Astrocyte of the cerebellum (primary cell): ENCODE measurements at places on chromosomes 2 and 18.

DNA sequence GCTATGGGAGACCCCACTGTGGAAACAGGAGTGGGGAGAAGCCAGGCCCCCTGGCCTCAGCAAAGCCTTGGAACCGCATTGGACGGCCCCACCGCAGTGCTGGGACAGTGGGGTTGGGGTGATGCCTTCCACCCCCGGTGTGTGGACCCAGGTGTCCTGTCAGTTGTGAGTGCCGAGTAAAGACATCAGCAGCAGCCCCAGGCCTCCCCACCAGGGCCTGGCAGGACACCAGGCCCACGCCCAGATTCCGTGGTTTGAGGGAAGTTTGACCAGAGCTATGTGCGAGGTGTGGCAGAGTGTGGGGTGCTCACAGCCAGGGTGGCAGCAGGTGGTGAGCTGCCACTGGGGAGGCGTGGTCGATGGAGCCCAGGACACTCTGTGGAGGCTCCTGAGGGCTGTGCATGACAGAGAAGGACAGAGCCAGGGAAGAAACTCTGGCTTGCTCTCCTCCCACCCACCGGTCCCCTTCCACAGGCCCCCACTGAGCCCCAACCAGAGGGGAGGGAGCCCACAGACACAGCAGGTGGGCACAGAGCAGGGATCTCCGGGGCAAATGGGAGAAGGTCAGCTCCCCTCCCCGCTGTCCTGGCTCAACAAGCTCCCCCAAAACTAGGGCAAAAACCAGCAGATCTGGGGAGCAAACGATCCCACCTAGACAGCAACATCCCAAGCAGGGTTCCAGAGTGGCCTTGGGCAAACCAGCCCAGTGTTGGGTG is 69.1 kb downstream of the TWIST2 start:
- no peak for DNase-seq

GRCh38 chr2:171811245-171811628 is 82.8 kb downstream of the SLC25A12 start:
- peak; percentile 23 for DNase-seq

DNA sequence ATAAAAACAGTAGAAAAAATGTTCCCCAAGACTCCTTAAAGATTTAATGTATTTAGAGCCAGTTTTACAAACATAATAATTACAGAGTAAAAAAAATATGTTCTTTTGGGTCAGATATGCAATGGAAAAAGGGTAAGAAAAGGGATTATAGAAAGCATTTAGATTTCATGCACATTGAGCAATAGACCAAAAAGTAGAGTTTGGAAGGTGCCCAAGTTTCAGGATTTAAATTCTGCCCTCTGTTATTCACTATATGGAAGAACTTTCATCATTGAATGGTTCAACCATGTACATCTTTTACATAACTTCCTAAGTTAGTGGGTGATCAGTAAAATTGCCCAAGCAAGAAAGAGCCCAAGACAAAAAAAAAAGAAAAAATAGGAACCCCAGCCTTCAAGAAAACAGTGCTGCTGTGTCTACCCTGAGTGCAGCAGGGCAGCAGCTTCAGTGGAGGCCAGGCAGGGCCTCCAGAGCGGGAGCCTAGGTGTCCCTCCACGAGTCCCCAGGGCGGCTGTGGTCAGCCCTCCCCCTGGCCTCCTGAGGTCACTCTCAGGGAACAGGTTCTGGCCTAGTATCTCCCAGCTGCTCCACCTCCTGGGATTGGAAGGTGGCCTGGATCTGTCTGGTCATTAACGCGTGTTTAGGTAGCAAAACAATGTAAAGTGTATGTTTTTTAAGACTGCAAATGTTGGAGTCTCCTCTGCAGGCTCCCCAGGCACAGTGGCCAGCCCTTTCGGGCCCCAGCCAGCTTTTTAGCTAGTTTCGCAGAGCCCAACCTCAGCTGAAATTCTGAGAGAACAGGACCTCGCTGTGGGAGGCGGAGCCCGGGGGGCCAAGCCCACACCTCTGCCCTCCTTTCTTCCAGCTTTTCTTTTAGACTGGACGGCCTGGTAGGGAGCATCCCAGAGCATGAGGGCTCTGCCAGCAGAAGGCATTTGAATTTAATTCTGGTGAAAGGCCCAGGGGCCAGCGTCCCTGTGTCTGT is 77.3 kb downstream of the TEX51 start:
- DNase-seq = no peak

DNA sequence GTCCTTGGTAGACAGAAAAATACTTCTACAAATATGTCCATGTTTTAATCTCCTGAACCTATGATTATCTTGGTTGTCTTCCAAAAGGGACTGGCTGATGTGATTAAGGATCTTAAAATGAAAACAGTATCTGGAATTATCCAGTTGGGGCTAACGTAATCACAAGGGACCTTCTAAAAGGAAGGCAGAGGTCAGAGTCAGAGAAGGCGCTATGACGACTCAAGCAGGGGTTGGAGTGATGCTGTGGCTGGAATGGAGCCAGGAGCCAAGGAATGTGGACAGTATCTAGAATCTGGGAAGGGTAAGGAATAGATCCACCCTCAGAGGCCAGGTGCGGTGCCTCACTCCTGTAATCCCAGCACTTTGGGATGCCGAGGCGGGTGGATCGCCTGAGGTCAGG is 4.2 kb upstream of the USP14 start:
- DNase-seq = no peak

GRCh38 chr2:16049406-16049805 is 109.1 kb downstream of the MYCN start:
- DNase-seq = no peak
